Naive B cell (primary cell): ENCODE measurements at places on chromosomes 4 and X. TPM values are rescaled to one million over a fixed set of nuclear protein-coding genes. Genes with fewer than 3 reads are reported as not detected.
A peak's percentile ranks its signal among the peaks of the same experiment; 100 is the strongest.

Gene SMIM9
- not detected for polyA plus RNA-seq

Gene GPR34
- not detected for polyA plus RNA-seq

Gene XG
- polyA plus RNA-seq, result 2.8 TPM

Gene NOCT
- 1.3 TPM for polyA plus RNA-seq

Gene ZRSR2
- 22.8 TPM for polyA plus RNA-seq

Gene CENPE
- polyA plus RNA-seq, result 0.31 TPM

Gene BEX2
- 50.1 TPM for polyA plus RNA-seq

Gene GPC3
- polyA plus RNA-seq, result not detected

Gene HEPH
- polyA plus RNA-seq, result not detected

DNA sequence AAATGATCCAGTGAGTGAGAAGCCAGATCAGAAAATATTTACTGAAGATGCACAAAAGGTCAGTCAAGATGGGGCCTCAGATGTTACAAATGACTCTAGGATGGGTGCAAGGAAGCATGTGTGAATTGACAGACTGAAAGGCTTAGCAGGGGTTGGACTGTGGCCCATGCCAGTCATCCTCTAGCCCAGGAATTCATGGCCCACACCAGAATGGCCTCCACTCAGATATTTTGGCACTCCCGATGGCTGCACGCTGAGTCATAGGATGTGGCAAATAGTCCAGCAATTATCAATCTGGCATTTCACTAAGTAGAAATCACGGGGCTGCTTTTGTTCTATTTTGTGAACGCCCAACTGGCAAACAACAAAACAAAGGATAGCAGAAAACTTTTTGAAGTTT is 406.5 kb downstream of the IQCM start:
- no peaks in the 10 kb centered on the region for H3K27me3 ChIP-seq
- H3K4me3 ChIP-seq, result no peak overlapping the region
- H3K27ac ChIP-seq, result no peak overlapping the region
- H3K36me3 ChIP-seq, result no peaks in the 10 kb centered on the region
- no peaks in the 10 kb centered on the region for H3K4me1 ChIP-seq
- no peak for DNase-seq

- H3K36me3 ChIP-seq, result no peaks in the 10 kb centered on the region
- H3K27me3 ChIP-seq, result peaks cover 38% of the 10 kb centered on the region
- H3K4me3 ChIP-seq, result no peak overlapping the region
- H3K27ac ChIP-seq, result no peak overlapping the region
- no peaks in the 10 kb centered on the region for H3K4me1 ChIP-seq
Observed at GRCh38 chr4:94728056-94728766, 29.5 kb upstream of the BMPR1B start.

- peaks cover 30% of the 10 kb centered on the region for H3K4me1 ChIP-seq
- no peak overlapping the region for H3K4me3 ChIP-seq
- peaks cover 58% of the 10 kb centered on the region for H3K36me3 ChIP-seq
- no peak for DNase-seq
Observed at GRCh38 chr4:102713096-102713495, 47.7 kb downstream of the MANBA start.

DNA sequence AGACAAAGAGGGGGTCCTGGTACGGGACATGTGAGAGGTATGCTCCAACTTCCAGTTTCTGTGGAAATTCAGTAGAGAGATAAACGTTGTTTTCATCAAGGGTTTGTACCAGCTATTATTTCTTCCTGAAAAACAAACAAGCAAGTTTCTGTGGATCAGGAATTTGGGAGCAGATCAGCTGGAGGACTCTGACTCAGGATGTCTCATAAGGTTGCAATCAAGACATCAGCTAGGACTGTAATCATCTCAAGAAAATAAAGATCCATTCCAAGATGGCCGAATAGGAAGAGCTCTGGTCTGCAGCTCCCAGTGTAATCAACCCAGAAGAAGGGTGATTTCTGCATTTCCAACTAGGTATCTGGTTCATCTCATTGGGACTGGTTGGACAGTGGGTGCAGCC is 23.5 kb upstream of the NFKB1 start:
- H3K27ac ChIP-seq, result no peak overlapping the region
- DNase-seq, result no peak
- H3K4me3 ChIP-seq, result no peak overlapping the region
- peaks cover 10% of the 10 kb centered on the region for H3K4me1 ChIP-seq
- peaks cover 6% of the 10 kb centered on the region for H3K36me3 ChIP-seq
- H3K27me3 ChIP-seq, result peaks cover 3% of the 10 kb centered on the region

GRCh38 chr4:3372264-3372932 is 69.4 kb upstream of the HGFAC start:
- no peak for DNase-seq
- peaks cover 39% of the 10 kb centered on the region for H3K4me1 ChIP-seq
- H3K4me3 ChIP-seq, result no peak overlapping the region
- peaks cover 30% of the 10 kb centered on the region for H3K27me3 ChIP-seq
- H3K27ac ChIP-seq, result peak overlapping the region; percentile 83

GRCh38 chr4:8685831-8686230 is 93.3 kb downstream of the CPZ start:
- H3K36me3 ChIP-seq, result peaks cover 8% of the 10 kb centered on the region
- DNase-seq, result no peak
- no peaks in the 10 kb centered on the region for H3K4me1 ChIP-seq
- H3K27ac ChIP-seq, result no peak overlapping the region

- H3K4me3 ChIP-seq, result no peak overlapping the region
- H3K27me3 ChIP-seq, result no peaks in the 10 kb centered on the region
- DNase-seq, result no peak
- peaks cover 11% of the 10 kb centered on the region for H3K4me1 ChIP-seq
- H3K27ac ChIP-seq, result no peak overlapping the region
Observed at GRCh38 chrX:10483191-10483831, 137.1 kb downstream of the MID1 start.

GRCh38 chrX:153774576-153775292 is 6.1 kb upstream of the SRPK3 start:
- H3K36me3 ChIP-seq, result no peaks in the 10 kb centered on the region
- no peaks in the 10 kb centered on the region for H3K4me1 ChIP-seq

DNA sequence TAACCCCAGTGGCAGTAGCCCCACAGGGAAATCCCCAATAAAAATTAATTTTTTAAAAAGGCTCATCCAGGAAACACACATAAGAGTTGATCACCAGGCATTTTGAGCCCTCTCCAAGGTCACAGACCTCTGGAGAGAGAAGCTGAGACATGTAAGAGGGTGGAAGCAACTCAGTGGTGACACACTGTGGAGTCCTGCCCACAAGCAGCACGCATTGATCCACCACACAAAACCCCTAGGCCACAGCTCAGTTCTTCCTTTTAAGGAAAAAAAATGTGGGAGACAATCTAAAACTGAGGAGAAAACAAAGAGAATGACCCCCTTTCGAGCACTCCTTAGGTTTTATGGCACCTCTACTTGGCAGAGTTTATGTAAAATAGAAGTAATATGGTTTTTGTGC is 71.7 kb upstream of the S100G start:
- no peak overlapping the region for H3K4me3 ChIP-seq
- H3K27me3 ChIP-seq, result no peaks in the 10 kb centered on the region
- H3K4me1 ChIP-seq, result no peaks in the 10 kb centered on the region
- H3K36me3 ChIP-seq, result peaks cover 8% of the 10 kb centered on the region
- H3K27ac ChIP-seq, result no peak overlapping the region

DNA sequence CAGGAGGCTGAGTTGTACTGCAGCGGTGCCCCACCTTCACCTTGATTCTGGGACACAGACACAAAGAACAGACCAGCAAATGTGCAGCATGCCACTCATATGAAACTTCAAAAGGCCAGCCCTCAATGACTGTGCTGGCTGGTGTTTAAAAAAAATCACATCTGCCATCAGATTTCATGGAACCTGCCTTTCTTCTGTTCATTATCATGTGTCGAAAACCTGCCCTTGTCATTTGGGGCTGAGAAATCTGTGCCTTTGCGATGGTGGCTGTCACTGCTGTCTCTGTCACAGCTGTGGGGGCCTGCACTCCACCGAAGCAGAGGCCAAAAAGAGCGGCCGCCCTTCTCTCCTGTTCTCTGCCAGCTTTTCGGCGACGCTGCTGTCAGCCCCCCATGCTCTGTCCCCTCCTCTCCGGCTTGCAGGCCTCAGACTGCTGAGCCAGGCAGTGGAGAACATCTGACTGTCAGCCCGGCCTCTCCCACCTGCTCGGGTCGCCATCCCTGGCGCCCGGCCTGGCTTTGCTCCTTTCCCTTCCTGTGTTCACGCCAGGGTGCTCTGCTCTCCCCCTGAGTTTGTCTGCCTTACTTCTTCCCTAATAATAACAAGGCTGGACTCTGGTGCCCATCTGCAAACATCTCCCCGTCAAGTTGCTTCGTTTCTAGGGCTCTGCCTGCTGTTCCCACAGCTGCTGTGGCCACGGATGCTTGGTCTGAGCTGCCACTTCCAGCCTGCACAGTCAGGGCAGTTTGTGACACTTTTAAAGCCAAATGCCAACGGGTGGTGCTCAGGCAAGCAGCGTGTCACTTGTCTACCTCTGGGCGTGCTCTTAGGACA is 355.2 kb downstream of the UNC5C start:
- H3K36me3 ChIP-seq, result no peaks in the 10 kb centered on the region
- H3K4me1 ChIP-seq, result no peaks in the 10 kb centered on the region
- H3K27me3 ChIP-seq, result no peaks in the 10 kb centered on the region
- DNase-seq, result no peak
- no peak overlapping the region for H3K4me3 ChIP-seq

DNA sequence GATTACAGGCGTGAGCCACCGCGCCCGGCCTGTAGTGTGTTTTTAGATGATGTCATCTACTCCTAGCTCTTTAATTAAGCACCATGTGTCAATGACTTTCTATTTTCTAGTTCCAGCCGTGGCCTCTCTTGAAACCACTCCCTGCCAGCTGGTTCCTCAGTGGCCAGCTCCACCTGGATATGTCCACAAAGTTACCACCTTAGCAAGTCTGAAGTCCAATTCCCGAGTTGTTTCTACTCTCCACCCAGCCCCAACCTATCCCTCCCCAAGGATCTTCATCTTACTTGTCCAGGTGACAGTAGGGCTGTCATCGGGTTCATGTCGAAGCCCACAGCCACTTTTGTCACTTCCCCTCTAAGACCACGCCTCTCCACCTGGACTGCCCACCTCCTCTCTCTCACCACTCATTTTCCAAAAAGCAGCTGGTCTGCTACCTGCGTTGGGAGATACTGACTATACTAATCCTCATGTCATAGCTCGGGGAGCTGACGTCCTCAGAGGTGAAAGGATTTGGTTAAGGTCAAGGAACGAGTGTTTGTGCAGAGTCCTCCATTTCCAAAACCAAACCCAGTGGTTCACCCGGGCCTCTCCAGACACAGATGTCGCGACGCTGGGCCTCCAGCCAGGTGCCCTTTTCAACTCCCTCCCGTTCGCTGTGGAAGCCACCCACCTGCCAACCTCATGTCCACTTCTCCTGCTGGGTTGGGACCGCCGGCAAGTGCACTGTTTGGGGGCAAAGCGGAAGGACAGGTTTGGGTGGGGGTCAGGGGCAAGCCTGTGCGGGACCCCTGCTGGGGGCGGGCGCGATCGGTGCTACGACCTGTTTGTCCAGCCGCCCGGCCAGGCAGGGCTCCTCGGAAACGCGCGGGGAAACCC is 704 bp downstream of the FAM3A start:
- H3K36me3 ChIP-seq, result no peaks in the 10 kb centered on the region
- H3K27me3 ChIP-seq, result no peaks in the 10 kb centered on the region
- peak overlapping the region; percentile 91 for H3K4me3 ChIP-seq
- peak; percentile 21 for DNase-seq
- H3K27ac ChIP-seq, result peak overlapping the region; percentile 89

DNA sequence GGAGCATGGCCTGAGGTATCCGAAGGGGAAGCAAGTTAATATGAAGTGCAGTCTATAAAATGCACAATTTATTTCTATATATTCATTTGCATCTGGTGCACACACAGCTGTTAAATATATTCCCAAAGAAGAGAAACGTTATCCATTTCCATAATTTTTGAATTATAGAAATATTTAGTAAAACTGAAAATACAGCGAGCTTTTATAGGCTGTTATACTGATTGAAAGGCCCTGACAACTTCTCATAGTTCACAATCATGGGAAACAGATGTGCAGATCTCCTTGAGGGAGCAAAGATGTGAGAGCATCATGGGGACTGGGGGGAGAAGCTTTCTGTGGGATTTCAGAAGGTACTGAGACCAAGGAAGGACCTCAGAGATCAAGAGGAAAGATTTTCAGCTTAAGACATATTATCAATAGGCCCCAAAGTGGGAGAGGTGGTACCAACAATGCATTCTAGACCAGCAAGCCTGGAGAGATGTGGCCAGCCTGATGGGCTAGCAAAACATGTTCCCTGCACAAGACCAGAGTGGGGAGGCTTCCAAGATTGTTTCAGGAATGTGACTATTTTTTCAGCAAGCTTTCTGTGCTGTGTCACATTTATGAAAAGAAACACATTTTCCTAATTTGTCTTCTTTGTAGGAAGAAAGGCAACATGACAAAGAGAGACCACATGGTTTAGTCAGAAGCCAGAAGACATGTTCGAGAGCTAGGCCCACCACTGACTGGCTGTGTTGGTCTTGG is 256.0 kb upstream of the SFRP2 start:
- no peaks in the 10 kb centered on the region for H3K36me3 ChIP-seq
- H3K27me3 ChIP-seq, result peaks cover 6% of the 10 kb centered on the region
- H3K4me1 ChIP-seq, result no peaks in the 10 kb centered on the region
- H3K4me3 ChIP-seq, result no peak overlapping the region
